ENCODE measurements at places on chromosomes 3 and 15.

DNA sequence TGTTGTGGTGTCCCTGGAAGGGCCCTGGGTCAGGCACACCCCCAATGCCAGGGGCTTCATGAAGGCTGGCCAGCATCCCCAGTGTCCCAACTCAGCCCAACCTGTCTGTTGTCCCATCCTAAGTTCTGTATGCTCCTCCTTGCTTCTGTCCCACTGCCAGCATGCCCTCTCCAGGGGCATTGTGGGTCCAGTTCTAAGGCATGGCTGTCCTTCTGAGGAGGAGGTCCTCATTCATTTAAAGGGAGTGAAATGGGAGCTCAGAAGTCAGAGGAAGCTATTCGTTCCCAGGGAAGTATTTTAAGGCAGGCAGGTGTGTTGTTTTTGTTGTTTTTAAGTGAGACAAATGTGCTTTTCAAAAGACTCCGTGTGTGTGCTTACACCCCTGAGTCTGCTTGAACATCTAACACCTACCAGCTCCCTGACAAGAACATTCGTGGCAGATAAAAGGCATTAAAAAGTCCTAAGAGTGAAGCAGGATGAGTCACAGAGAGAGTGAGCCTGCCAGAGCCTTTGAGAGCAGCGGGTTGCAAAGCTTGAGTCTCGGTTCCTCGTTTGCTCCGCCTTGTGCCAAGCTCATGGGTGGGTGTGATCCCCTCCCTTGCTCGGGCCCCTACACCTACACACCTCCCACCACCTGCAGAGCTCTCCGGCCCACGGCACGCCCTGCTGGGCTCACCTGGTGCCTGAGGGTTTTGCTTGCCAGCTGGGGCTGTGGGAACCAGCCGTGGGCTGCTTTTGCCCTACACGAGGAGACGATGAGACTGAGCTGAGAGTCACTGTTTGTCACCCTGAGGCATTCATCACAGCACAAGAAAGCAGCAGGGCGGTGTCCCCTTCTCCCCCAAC lies 183.4 kb upstream of the TOPAZ1 start:
- no peak for DNase-seq

DNA sequence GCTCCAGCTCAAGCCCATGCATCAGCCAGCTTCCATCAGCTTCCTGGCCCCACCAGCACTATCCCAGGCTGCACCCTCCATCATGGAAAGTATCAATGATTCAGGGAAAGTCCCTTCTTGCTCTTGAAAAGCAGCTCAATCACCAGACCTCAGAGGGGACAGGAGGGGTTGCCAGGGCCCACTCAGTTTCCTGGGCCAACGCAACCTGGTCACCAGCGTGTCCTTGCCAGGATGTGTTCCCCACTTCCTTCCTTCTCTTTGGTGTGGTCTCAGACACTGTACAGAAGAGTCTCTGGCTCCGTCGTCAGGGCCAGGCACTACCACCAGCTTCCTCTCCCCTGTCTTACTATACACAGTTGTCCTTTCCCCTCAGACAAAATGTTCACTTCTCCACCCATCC lies 3.0 kb downstream of the HDC start:
- DNase-seq = no peak

DNA sequence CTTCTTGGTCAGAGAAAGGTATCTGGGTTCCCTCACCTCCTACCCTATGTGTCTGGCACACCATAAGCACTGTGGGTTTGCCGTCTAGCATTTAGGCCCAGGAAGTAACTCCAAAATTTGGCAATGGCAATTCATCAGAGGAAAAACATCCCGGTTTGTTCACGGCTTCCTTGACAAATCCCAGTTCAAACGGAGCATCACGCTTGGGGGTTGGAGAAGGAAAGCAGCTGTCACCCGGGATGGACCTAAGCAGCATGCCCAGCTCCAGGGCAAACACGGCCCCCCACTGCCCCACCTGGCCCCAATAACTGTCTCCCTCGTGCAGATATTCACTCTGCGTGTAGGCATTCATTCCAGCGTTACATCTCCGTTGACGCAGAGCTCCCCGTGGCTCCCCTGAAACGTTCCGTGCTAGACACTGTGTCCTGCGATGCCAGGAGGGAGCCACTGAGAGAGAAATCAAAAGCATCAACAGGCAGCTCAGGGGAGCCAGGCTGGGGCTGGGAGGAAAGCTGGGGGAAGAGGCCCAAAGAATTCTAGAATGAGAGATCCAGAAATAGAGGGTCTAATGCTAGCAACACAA lies 41.4 kb downstream of the NTRK3 start:
- no peak for DNase-seq

DNA sequence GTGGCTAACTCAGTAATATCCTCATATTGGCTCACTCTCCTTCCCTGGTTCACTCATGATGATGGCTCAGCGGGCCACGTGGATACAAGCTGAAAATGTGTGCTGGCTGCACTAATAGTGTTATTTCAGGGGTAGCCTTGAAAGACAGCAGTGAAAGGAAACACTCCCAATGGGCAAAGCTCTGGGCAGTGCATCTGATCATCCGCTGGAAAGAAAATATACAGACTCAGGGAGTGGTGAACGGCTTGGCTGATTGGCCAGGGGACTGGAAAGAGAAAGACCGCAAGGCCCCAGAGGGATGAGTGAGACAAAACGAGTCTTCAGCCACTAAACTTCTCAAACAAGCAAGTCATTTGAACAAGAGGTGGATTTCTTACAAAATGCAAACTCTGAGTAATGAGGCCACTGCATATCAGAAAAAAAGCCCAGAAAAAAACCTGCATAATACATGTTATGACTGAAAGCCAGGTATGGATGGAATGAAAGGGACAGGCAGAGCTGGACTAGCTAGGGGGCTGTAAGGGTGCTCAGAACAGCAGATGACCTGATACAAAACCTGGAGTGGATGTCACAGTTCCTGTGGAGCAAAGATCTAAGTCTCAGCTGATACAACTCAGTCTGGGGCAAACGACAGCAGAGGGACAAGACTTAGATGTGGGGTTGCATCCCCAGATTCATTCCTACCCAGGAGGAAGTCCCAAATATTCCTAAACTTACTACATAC lies 33.3 kb downstream of the CMTM6 start:
- DNase-seq = no peak

GRCh38 chr15:82894971-82895520 lies 57.5 kb downstream of the HOMER2 start:
- no peak for DNase-seq

- no peak for DNase-seq
Measured at GRCh38 chr3:33426630-33427317, 13.4 kb downstream of the UBP1 start.

GRCh38 chr15:89068325-89068784 lies 19.9 kb upstream of the ABHD2 start:
- no peak for DNase-seq

- no peak for DNase-seq
Measured at GRCh38 chr15:60733196-60733595, 254.3 kb upstream of the ICE2 start.

DNA sequence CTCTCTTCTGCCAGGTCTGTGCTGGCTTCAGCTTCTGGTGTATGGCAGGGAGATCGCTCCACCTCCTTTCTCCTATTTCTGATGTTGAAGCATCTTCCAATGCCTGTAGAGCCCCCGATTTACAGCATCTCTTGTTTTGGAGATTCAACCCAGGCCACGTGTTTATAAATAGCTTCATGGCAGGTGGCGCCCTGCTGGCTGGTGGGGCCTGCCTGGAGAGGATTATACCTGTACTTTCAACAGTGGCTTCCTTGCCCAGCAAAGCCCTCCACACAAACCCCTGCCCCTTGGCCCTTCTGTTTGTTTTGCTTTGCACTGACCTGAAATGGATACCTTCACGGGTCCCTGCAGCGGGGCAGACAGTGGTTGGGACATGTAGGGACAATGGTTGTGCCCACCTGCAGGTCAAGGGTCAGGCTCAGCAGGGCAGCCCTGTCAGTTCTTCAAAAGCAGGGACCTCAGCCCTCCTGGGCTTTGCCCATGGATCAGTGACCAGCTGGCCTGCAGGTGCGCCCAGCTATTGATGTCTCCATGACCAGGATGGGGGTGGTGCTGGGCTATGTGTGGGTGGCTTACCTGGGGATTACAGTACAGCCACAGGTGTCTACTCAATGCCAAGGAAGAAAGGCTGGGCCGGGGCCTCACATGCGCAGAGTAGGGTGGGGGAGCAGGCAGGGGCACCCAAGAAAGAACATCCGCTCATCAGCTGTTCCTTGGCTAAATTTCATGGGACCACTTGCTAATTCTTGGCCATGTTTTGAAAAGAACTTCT lies 112.7 kb upstream of the PRR23C start:
- no peak for DNase-seq

DNA sequence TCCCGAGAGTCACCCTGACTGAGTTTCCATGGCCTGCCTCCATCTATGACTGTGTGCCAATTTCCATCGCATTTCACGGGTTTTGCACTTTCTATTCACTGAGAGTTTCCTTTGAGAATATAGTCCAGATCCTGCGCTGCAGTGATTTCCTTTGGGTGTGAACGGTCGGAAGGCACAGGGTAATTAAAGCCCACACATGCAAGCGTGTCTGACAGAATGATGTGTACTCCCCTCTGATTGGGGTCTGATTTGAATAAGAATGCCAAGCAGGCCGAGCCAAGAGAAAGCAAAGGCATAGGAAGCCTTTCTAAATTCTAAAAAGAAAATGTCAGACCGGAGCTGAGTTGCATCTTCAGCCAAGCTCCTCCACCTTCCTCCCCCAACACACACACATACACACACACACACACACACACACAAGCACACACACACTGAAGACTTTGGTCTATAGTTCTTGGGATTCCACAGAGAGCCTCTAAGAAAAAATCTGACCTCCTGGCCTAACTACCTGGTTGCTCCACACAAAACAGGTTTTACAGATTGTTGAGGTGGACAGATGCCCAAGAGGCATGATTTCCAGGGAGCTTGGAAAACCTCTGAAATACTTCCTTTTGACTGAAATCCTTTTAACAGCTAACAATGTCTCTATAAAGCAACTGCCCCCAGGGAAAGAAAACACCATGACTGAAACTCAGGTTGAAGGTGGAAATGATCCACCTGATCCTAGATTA lies 59.7 kb upstream of the LRRN1 start:
- no peak for DNase-seq

DNA sequence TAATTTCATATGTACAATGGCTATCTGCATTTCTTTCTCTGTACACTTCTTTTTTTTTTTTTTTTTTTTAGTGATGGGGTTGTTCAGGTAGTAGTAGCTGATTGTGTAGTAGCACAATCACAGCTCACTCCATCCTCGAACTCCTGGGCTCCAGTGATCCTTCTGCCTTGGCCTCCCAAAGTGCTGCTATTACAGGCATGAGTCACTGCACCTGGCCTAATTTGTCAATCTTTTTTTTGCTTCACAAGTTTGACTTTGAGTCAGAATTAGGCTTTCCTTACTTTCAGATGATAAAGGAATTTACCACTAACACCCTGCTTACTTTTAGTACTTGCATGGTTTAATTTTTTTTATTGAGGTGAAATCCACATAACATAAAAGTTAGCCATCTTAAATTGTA lies 28.0 kb downstream of the MAP1A start:
- DNase-seq = no peak

DNA sequence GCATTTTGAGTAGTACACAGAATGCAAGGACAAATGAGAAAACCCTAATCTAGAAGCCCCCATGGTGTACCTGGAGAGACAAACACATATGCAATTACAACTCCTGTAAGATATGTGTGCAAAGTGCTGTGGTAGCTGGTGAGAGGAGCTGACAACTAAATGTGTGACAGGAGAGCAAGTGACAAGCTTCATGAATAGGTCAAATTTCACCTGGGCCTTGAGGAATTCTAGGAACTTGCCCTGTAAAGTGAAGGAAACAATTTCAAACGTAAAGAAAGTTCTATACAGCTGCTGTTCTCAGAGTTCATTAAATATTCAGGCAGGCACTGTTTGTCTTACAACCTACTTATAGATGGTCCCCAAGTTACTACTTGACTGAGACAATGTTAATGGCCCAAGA lies 437.0 kb downstream of the TUSC7 start:
- no peak for DNase-seq

GRCh38 chr15:49715211-49715610 lies 94.4 kb downstream of the DTWD1 start:
- DNase-seq = no peak

GRCh38 chr3:108159105-108159504 lies 63.1 kb downstream of the IFT57 start:
- DNase-seq = no peak

DNA sequence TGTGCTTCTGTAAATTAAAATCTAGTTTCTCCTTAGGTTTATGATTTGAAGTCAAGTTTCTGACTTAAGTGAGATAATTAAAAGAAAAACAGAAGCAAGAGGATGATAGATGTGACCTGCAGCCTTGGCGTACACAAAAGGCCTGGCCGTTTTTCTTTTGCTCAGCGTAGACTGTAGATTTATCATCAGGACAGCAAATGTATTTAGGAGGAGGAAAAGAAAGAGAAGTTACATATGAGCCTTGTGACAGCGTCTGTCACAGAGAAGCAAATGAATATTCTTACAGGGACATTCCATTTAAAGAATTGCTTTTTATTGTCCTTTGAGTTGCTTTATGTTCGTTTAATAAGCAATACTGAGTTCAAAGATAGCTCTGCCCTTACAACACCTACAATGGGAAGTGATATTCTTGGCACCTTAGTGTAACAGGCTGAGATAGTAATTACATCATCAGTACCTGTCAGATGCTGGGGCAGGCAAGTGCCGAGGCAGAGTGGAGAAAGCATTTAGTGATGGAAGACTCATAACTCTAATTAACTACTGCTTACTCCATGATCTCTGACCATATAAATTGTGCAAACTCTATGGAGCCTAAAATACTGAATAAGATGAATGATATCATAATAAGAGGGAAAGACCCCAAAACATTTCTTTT lies 311.5 kb downstream of the MFSD1 start:
- no peak for DNase-seq

- no peak for DNase-seq
Measured at GRCh38 chr3:119490153-119490552, 8.2 kb upstream of the TIMMDC1 start.

DNA sequence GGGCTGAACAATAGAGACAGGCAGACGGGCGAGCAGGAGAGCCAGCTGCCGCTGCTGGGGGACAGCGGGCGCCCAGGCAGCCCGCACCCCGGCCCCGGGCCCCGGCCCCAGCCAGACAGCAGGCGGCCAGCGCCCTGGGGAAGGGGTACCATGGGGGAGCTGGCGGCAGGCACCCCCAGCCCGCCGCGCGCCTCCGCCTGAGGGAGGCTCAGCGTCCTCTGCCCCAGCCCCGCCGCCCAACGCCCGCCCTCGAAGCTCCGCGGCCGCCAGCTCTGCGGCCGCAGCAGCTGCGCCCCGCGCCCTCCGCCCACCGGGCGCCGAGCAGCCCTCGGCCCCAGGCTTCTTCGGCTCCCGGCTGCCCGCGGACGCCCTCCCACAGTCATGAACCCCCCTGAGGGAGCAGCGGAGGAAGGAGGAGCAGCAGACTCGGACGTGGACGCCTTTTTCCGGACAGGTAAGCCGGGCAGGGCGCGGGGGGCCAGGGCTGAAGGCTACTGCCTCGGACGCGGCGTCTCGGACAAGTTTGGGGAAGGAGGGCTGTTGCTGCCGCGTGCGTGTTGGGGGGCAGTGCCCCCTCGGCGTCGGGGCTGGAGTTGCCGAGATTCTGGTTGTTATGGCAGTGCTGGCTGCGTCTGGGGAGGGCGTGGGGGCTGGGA lies 41.6 kb upstream of the ROPN1 start:
- DNase-seq = no peak
